ENCODE measurements at places on chromosomes 4 and X. TPM values are rescaled to one million over a fixed set of nuclear protein-coding genes. Genes with fewer than 3 reads are reported as not detected.

- no peak for ATAC-seq
These were observed 361.8 kb downstream of the TEX13C start for GRCh38 chrX:125681507-125681906.

- ATAC-seq, result peak; percentile 66
These were observed 651 bp downstream of the UCHL1 start for GRCh38 chr4:41257257-41257901.

- no peak for ATAC-seq
These were observed 65.6 kb downstream of the MID1 start for GRCh38 chrX:10554612-10555270.

GRCh38 chr4:155353923-155354540, 22.7 kb downstream of the MAP9 start:
- ATAC-seq, result peak; percentile 52

GRCh38 chr4:33060674-33061542, 2340.7 kb downstream of the PCDH7 start:
- no peak for ATAC-seq

GRCh38 chr4:104501290-104501689, 6.6 kb upstream of the CXXC4 start:
- no peak for ATAC-seq

DNA sequence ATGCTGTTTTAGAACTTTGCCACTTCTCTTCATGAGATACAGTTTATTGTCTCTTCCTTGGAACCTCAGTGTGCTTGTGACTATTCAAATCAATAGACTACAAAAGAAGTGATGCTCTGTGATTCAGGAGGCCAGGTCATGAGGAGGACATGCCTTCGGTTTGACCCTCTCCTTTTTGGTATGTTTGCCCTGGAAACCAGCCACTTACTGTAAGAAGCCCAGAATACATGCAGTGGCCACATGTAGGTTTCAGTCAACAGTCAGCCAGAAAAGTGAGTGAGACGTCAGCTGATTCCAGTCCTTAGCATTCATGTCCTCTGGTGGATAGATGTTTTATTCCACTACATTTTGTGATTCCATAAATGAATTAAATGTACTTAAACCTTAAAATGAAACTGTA, 328.7 kb downstream of the PCDH18 start:
- ATAC-seq, result no peak

The HTN3 gene
- not detected for total RNA-seq

GRCh38 chrX:136347706-136348105, 46.9 kb downstream of the ADGRG4 start:
- no peak for ATAC-seq

- ATAC-seq, result peak; percentile 96
These were observed 144.4 kb downstream of the GLRA2 start for GRCh38 chrX:14673764-14674163.

The PDGFC gene
- total RNA-seq, result not detected

The RGN gene
- not detected for total RNA-seq

GRCh38 chrX:128436397-128437103, 384.3 kb upstream of the ACTRT1 start:
- ATAC-seq, result no peak

DNA sequence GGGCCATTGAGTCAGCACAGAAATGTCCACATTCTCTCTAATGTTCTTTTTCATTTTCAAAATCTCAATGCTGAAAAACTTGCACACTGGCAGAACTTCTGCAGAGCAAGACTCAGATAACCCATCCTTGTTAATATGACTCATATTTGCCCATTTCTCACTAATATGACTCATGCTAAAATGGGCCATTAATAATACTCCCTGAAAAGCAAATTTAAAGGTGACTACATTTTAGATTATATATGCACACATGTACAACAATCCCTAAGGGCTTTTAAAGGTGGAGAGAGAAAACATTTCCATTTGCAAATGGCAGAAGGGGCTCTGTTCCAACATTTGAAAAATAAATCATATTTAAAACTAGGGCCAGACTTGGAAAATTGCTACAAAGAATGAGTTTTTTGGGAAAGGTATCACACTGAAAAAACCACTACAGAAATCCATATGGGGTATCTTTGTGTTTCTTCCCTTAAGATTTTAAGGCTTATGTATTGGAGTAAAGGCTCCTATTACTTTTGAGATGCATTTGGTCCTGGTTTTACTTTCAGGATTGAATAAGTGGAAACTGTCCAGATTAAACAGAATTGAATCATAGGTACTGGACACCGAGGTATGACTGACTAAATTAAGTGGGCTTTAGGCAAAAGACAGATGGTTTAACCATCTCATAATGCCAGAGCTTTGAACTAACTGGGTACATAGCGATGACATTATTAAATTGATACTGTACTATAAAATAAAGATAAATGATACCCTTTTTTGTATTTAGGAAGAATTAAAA, 30.0 kb downstream of the TLR2 start:
- no peak for ATAC-seq

DNA sequence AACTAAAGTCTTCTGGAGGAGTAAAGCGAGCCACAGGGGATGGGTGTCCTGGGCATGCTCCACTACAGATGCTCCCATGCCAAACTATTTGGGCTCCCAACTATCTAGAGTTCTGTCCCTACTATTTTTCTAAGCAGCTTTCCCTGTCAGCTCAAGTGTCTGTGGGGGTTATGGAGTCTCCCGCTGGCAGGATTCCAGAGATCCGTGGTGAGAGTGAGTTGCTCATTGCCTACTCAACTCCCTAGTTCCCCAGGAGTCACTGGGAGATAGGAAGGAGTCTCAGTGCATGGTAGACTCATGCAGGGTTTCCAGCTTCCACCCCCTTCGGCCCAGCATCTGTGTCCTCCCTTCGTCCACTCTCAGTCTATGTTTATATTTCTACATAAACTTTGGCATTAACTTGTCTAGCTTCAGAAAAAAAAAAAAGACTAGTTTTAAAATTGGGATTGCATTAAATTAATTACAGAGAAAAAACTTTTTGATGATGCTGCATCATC, 55.1 kb upstream of the INPP4B start:
- no peak for ATAC-seq

- peak; percentile 49 for ATAC-seq
These were observed 4.6 kb downstream of the MAGIX start for GRCh38 chrX:49166914-49167739.

The AFF2 gene
- total RNA-seq, result 0.13 TPM

DNA sequence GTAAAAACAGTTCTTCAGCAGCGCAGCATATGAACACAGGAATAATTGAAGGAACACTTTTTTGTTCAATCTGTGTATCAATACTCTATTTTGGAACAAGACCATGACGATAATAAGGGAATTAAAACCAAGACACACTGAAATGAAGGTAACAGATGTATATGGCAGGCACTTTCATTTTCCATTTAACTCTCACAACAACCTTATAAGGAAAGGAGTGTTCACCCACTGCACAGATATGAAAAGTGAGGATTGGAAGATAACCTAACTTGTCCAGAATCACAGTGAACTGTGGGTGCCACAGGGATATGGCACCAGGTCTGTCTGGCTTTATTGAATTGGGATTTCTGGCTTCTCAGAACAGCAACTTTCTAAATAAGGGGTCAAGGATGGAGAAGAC, 153.3 kb downstream of the MID1IP1 start:
- no peak for ATAC-seq

The RAB39B gene
- 10.2 TPM for total RNA-seq

DNA sequence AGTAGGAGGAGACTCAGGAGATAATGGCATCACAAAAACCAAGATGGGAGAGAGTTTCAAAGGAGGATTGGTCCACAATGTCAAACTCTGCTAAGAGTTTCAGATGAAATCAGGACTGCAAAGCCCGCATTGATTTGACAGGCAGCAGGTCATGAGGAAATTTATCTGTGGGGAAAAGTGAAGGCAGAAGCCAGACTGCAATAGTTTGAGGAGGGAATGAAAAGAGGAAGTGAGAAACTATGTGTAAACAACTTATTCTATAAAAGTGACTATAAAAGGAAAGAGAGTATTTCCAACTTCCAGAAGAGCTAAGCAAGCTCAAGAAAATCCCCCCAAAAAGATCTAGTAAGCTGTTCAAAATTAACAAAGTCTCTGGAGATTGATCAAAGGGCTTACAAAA, 66.3 kb upstream of the DGKK start:
- no peak for ATAC-seq

DNA sequence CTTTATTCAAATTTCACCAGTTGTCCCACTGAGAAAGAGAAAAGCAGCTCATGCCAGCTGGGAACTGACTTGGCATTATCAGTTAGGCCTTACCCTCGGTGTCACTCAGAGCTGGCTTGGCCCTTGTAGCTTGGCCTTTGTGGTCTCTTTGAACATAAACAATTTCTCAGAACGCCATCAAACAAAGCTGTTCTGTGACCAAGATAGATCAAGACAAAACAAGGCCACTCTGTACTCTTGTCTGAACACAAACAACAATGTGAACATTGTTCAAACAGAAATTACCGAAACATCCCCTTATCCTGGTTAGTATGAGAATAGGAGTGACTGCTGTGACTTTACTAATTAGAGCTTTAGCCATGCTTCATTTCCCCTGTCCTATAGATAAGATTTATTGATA, 57.2 kb downstream of the DIPK2B start:
- ATAC-seq, result no peak

- ATAC-seq, result no peak
These were observed 123.3 kb upstream of the STIM2 start for GRCh38 chr4:26737385-26737784.

GRCh38 chr4:23441530-23442069, 448.2 kb downstream of the PPARGC1A start:
- no peak for ATAC-seq

DNA sequence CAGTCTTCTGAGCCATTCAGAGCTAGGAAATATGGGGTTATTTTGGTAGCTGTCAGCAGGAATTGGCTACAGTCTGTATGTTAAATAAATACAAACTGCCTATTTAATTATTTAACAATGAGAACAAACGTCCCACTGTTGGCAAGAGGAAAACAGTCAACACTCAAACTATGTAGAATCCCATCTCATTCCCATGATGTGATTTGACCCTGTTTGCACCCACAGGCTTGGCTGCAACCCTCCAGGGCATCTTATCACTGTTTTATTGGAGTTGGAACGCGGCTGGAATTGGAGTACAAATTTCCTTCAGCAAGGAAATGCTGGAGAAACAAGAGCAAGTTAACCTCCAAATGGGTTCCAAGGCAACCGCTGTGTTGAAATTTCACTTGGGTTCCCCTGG, 124.0 kb downstream of the KIT start:
- no peak for ATAC-seq

DNA sequence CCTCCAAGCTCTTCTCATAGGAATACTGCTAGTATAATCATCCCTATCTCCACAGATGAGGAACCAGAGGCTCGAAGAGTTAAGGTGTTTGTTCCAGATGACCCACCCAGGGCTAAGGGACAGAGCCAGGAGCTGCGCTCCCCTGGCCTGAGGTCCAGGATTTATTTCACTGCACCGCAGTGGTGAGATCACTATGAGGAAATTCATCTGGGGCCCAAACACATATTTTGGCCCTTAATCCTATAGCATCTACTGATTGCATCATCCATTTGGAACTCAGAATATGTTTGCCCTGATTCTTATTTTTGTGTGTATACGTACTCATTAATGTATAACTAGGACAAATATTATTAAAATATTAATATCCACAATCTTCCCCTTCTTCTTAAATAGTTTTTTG, 100.1 kb upstream of the RBPJ start:
- no peak for ATAC-seq

DNA sequence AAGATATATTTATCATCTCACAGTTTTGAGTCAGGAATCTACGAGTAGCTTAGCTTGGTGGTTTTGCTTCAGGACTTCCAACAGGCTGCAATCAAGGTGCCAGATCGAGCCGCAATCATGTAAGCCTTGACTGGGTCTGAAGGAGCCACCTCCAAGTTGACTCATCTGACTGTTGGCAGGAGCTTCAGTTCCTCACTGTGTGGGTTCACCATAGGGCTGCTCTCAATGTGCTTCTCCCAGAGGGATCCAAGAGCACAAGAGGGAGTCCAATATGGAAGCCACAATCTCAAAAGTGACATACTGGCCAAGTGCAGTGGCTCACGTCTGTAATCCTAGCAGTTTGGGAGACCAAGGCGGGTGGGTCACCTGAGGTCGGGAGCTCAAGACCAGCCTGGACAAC, 26.5 kb downstream of the DCHS2 start:
- no peak for ATAC-seq

DNA sequence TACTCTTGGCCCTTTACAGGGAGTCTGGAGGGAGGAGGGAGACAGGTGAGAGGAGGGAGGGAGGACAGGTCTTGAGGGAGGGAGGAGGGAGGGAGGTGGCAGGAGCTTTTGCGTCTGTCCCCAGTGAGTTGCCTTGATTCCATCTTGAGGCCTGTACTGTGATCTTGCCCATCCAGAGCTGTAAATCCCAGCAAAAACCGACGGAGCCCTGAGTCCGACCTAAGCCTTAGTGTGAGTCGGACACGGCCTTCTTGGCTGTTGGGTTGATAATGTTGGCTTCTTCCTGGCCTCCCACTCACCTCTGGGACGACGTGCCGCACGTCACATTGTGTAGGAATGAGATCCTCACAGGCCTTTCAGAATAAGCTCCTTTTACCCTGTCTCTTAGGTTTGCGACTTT, 72.5 kb downstream of the RGS12 start:
- no peak for ATAC-seq

The AFP gene
- not detected for total RNA-seq

DNA sequence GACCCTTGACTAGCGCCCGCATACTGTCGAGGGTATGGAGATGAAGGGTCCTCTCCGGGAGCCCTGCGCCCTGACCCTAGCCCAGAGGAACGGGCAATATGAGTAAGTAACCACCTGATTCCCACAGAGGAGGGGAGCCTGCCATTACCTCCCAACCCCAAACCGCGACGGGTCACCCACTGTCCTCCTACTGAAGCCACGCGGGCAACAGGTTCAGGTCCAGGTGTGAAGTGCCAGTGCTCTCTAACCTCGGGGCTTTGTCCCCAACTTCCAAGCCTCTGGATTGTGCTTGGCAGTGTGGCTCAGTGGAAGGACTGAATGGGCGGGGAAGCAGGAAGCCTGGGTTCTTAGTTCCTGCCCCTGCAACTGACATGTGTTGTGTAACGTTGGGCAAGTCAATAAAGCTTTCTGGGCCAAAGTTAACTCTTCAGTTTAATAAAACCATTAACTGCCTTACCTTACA, 694 bp downstream of the OCRL start:
- peak; percentile 42 for ATAC-seq

The SLC7A11 gene
- total RNA-seq, result 5.7 TPM

DNA sequence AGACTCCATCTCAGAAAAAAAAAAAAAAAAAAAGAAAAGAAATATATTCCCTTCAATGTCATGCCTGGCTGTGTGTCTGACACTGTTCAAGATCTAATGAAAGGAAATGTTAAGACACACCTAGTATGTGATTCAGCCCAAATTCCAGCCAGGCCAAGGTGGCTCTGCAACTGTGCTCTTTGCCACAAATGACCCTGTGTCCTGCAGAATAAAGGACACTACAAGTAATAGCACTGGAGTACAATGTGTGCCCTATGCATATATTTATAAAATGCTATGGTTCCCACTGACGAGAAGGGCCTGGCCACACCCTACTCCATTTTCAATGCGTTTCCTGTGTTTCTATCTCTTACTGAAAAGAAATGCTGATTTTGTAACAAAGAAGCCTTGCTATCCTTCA, 98.0 kb upstream of the SORBS2 start:
- no peak for ATAC-seq

GRCh38 chr4:743463-744211, 38.0 kb downstream of the PCGF3 start:
- no peak for ATAC-seq

- no peak for ATAC-seq
These were observed 10.7 kb downstream of the RBPJ start for GRCh38 chr4:26331380-26331950.

The PHEX gene
- 1.9 TPM for total RNA-seq

GRCh38 chrX:16643176-16643575, 6.8 kb upstream of the S100G start:
- ATAC-seq, result no peak

All from activated T-helper 17 cell treated with anti-CD3 and anti-CD28 coated beads, Interleukin-2, amount 50 U/mL, for 72 hours (primary cell).